Pancreas (tissue), 10 donors: ENCODE measurements at places on chromosomes 6 and 20. TPM values are rescaled to one million over a fixed set of nuclear protein-coding genes. Genes with fewer than 3 reads are reported as not detected.

The KHDC1 gene
- total RNA-seq, result 1.3 TPM

The RNF144B gene
- total RNA-seq, result 5.5 TPM

The C6orf58 gene
- 0.34 TPM for total RNA-seq

The BPI gene
- total RNA-seq, result not detected

The PNLDC1 gene
- total RNA-seq, result 0.43 TPM

The RAET1L gene
- total RNA-seq, result not detected

The VARS2 gene
- total RNA-seq, result 12.9 TPM

The GTF3C6 gene
- total RNA-seq, result 17.7 TPM

The CD93 gene
- total RNA-seq, result 18.2 TPM

The GSTA3 gene
- total RNA-seq, result not detected

The DXO gene
- 8.2 TPM for total RNA-seq

The PTPRT gene
- 0.67 TPM for total RNA-seq

The TUBB gene
- total RNA-seq, result 131 TPM

The CAGE1 gene
- 0.09 TPM for total RNA-seq

The TMEM151B gene
- total RNA-seq, result 0.12 TPM

The ECT2L gene
- not detected for total RNA-seq

The HLA-DQB1 gene
- total RNA-seq, result 1.9 TPM

The METTL24 gene
- 1.0 TPM for total RNA-seq

The ABCC10 gene
- total RNA-seq, result 21.6 TPM

The PNPLA1 gene
- not detected for total RNA-seq

The HLA-DQA1 gene
- total RNA-seq, result 11.4 TPM

The TBC1D20 gene
- 13.3 TPM for total RNA-seq

The LAMA4 gene
- total RNA-seq, result 14.0 TPM

The DOP1A gene
- total RNA-seq, result 8.4 TPM

The PSORS1C2 gene
- total RNA-seq, result not detected

The GPLD1 gene
- total RNA-seq, result 0.37 TPM

The ZNF311 gene
- total RNA-seq, result 0.34 TPM

The LY6G6F gene
- not detected for total RNA-seq

The PPIL6 gene
- 1.7 TPM for total RNA-seq

The TRIM31 gene
- 0.16 TPM for total RNA-seq

The EPB41L1 gene
- 33.5 TPM for total RNA-seq

The SUPT3H gene
- 5.1 TPM for total RNA-seq

The C2 gene
- total RNA-seq, result 6.9 TPM
